ENCODE measurements at places on chromosomes 1 and 21. TPM values are rescaled to one million over a fixed set of nuclear protein-coding genes. Genes with fewer than 3 reads are reported as not detected.

- DNase-seq = no peak
These were observed 30.5 kb downstream of the TMCC2 start for GRCh38 chr1:205258261-205258691.

DNA sequence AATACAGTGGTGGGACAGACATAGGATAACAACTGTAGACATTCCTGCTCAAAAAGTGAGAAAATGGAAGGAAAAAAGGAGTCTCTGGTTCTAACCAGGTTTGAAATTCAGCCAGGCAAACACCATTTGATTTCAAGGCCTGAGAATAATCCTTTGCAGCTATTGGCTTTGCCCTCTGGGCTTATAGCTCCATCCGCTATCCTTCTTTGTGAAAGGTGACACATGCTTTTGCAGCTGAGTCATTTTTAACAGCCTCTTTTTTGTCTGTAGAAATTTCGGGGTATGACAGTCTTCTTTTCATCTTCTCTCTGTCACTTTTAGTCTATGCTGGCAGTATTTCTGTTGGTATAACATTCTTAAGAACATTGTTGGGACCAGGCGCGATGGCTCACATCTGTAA is 16.2 kb downstream of the SDHC start:
- DNase-seq = no peak

Gene NCSTN
- 57.3 TPM for total RNA-seq

DNA sequence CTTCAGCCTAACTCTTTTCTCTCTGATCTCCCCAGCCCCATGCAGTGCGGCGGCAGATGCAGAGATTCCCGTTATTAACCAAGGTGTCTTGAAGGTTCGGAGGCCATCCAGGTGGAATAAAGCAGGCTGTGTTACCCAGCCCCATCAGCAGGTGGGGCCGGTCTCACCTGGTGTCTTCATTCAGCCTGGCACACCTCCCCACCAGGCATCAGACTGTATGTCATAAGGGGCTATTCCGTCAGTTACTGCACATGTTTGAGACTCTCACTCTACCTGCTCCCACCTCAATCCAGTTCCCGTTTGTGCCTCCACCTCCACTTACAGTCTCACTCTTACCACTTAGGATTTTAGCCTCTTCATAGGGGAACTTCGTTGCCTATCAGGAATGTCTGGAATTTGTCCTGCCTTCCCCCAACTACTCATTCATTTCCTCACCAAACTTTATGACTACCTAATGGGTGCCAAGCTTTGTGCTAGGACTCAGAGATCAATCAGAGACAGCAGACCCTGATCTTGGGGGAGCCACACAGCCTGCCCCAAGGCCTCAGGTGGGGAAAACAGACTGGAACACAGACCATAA is 170.2 kb downstream of the PLPP3 start:
- DNase-seq = no peak

Gene SWT1
- 6.6 TPM for total RNA-seq

Gene HCRTR1
- total RNA-seq = not detected

DNA sequence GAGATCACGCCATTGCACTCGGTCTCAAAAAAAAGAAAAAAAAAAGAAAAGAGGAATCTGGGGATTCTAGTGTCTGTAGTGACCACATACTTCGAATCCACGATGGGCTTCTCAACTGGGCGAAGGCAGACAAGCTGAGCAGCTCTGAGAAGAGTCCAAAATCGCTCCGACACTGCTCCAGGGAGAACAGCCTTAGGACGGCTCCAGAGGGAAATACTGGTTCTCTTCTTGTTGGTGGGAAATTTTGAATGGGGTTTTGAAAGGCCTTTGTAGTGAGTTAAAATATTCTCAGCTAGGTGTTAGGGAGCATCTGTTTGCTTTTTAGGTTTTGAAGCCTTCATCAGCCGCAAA is 18.3 kb upstream of the HJV start:
- DNase-seq = no peak

Gene SPRR1B
- not detected for total RNA-seq

Gene NBPF14
- total RNA-seq = 30.5 TPM

Gene WDR47
- 21.2 TPM for total RNA-seq

- DNase-seq = no peak
These were observed 211.1 kb upstream of the FAM78B start for GRCh38 chr1:166377896-166378295.

Gene MRPS15
- 46.4 TPM for total RNA-seq

DNA sequence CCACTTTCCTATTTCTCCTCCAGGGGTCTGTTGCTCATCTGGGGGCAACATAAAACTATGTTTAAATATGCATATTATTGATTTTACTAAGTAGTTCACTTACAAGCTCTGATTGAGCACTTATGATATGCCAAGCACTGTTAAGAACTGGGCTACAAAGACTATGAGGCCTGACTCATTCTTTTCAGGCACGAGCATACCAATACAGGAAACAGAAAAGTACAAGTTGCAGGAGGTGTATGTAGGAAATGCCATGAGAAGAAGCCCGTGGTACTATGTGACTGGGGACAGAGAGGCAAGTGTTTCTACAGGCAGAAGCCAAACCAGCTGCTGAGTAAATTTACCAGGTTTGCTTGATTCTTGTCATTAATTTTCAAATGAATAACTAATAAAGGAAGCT is 120.4 kb upstream of the PTGFR start:
- DNase-seq = no peak

Gene ANGPTL3
- not detected for total RNA-seq

GRCh38 chr1:173715538-173715844 is 710 bp downstream of the KLHL20 start:
- no peak for DNase-seq

GRCh38 chr21:8992731-8993174 is 1528.6 kb upstream of the TPTE start:
- peak; percentile 78 for DNase-seq

DNA sequence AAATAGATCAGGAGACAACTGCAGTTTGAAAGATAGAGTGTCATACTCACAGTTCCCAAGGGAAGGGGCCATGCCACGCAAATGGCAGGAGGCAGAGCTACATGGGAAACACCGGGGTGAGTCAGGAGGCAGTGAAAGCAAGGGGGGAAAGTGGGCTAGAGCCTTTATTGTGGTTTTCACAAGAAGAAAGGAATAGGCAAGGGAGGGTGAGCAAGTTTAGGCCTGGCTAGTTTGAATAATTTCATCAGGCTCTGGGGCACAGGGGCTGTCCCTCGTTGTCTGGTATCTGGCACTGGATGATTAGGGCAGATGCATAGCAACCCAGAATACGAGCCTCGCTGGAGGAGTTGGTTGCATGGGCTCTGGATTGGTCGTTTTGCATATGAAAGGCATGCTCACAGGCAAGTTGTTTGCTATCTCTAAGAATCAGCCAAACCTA is 17.0 kb upstream of the ITLN2 start:
- DNase-seq = no peak

DNA sequence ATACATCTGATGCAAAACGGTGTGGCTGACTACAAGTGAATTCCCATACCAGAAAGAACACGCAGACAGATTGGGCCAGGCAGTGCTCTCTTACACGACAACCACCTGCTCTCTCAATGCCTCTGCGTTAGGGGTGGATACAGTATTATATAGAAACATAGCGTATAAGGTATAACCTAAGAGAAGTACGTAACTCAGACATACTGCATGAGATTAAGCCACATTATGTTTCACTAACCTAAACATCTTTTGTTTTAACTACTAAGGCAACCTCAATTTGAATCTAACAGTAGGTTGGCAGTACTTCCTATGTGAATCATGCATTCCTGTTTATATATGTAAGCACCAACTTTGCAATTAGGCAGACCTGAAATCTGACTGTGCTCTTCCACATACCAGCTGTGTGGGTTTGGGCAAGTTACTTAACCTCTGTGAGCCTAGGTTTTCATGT is 58.1 kb upstream of the COA6 start:
- no peak for DNase-seq

- no peak for DNase-seq
These were observed 7.3 kb downstream of the TMEM35B start for GRCh38 chr1:34977858-34978257.

DNA sequence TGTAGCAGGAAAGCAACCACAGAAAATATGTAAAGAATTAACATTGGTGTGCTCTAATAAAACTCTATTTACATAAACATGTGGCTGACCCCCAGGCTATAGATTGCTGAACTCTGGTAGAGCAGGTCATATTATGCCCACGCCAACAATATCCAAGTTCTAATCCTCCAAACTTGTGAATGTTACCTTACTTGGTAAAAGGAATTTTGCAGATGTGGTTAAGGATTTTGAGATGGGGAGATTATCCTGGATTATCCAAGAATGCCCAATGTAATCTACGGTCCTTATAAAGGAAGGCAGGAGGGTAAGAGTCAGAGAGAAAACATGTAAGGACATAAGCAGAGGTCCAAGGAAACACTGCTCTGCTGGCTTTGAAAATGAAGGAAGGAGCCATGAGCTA is 201.0 kb downstream of the USH2A start:
- no peak for DNase-seq

Gene PLA2G2A
- 2,023 TPM for total RNA-seq

- no peak for DNase-seq
These were observed 15.7 kb downstream of the FOXJ3 start for GRCh38 chr1:42319128-42319851.

Gene ATXN7L2
- 3.3 TPM for total RNA-seq

DNA sequence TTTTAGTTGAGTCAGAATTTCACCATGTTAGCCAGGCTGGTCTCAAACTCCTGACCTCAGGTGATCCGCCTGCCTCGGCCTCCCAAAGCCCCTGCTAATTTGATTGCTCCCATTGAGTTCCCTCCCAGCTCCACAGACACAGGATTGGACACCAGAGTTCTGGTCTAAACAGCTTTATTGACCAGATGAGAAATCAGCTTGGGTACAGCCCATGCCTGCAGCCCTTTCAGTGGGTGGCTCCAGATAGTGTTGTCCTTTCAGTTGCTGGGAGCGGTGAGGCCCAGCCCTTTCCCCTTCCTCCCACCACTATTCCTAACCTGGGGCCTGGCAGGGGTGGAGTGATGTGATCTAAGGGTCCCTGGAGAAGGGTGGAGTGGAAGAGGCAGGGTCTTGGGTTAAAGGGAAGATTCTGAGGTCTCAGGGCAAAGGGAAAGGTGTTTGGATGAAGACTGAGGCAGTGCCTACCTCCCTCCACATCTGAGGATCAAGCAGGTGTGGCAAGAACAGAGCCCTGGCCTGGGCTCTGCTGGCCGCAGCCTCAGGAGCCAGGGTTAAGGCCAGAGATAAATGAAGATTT is 14.5 kb upstream of the PHLDA3 start:
- DNase-seq = peak; percentile 29

DNA sequence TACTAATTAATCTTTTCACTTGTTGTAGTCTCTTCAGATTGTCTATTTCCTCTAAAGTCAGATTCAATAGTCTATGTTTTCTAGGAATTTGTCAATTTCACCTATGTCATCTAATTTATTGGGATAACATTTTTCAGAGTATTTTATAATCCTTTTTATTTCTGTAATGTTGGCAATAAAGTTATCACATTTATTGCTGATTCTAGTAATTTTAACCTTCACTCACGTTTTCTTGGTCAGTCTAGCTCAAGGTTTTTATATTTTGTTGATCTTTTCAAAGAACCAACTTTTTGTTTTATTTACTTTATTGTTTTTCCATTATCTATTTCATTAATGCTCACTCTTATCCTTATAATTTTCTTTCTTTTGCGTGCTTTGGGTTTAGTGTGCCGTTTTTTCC is 97.9 kb upstream of the GNG12 start:
- no peak for DNase-seq

- no peak for DNase-seq
These were observed 393.1 kb downstream of the BRINP3 start for GRCh38 chr1:190084552-190084951.

Gene VWA1
- total RNA-seq = 67.7 TPM

DNA sequence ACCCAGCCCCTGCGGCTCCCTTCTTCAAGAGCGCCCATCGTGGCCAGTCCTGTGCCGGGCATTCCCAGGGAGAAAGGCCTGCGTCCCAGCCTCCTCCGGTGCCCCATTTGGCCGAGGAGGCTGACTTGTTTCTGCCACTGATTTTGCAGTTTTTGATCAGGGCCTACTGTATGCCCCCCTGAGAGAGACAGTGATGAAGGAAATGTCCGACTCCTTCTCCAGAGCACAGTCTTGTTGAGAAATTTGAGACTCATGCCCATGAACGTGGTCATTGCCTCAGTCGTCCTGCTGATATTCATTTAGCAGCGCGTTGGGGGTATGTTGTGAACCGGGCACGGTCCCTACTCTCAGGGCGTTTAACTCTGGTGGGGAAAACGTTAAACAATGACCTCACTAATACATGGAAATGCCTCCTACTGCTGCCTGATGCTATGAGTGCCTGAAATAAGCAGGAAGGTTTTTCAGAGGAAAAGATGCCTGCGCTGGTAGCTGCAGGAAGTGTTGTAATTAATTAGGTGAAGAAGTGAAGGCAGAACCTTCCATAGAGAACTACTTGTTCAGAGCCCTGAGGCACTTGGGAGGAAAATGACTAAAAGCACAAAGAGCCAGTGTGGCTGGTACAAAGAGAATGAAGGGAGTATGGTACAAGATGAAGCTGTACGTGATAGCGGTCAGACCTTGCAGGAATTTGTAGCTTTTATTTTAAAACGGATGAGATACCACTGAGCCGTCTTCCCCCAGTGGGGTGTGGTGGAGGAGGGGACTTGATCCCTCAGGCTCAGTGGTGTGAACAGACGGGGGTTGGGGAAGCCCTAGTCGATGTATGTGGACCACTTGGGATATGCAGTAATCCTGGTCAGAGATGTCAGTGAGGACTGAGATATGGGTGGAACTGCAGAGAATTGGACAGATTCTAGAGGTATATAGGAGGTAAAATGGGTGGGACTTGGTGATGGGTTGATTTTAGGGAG is 730 bp downstream of the ZCCHC17 start:
- no peak for DNase-seq

Gene COL18A1
- 117 TPM for total RNA-seq

Gene AMY1B
- not detected for total RNA-seq

Gene HAPLN2
- 8.7 TPM for total RNA-seq

DNA sequence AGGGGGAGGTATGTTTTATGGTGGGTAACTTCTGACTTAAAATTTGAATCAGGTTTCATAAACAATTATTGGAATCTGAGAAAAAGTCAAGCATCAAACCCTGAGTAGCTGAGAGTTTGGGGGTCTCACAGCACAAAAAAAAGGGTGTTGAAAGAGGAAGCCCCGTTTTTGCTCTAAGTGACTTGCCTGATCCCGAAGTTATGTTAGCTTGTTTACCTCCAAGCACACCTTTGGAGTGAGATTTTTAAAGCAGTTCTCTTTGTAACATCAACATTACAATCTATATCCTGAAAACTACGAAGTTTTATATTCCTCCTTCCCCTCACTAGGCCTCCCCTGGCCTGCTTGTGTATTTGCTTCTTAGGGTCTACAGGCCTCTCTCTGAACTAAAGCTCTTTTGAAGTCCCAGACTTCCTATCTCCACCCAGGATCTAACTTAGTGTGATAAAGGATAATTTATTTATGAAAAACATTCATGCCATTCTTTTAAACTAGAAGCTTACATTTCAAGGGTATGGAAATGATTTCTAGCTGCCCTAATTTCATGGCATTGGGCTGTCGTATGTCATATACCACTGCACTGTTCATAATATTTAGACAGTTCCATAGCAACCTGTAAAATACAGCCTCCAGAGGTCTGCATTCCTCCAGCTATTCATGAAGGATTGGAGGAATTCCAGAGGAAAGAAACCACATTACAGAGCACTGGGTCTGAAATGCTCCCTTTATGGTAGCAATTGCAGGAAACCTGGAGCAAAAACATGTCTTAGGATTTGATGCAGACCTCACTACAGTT is 36.1 kb upstream of the RGS1 start:
- no peak for DNase-seq

GRCh38 chr1:6271554-6271953 is 10.7 kb upstream of the GPR153 start:
- DNase-seq = no peak
